T follicular helper cell (primary cell): ENCODE measurements at places on chromosomes 5 and 9.

DNA sequence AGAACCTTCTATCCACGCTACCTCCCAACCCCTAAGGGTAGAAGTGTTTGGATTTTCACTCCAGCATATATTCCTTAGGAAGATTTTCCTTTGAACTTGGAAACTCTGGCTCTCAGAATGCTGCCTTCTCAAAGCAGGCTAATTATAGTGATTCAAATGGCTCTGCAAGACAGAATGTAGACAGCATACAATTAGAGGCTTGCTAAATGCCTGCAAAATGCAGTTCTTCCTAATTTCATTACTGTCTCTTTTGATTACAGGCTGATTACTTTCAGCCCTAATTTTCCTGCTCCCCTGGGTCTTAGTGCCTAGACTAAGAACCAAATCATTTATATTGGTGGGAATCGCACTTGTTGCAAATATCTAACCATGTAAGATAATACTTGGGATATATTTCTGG, 50.8 kb downstream of the ANKDD1B start:
- DNase-seq, result no peak

GRCh38 chr5:2724831-2725230, 26.6 kb downstream of the IRX2 start:
- no peak for DNase-seq

GRCh38 chr9:95120781-95121370, 196.6 kb downstream of the FANCC start:
- no peak for DNase-seq

DNA sequence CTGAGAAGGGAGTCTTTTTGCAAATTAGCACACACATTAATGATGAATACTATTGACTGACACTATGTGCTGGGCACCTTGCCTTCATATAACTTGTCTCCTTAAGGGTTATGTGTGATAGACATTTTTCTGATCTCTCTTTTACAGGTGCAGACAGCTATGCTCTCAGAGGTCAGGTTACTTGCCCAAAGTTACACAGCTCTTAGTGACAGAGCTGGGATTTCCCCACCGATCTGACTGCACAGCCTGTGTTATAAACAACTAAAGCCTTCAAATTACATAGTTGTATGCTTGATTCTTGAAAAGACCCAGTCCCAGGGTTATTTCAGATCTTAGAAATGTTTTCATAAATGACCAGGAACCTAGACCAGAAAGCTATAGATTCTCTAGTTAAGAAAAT, 462.7 kb downstream of the EBF1 start:
- DNase-seq, result no peak

GRCh38 chr5:10339058-10339811, 14.3 kb upstream of the MARCHF6 start:
- DNase-seq, result no peak

DNA sequence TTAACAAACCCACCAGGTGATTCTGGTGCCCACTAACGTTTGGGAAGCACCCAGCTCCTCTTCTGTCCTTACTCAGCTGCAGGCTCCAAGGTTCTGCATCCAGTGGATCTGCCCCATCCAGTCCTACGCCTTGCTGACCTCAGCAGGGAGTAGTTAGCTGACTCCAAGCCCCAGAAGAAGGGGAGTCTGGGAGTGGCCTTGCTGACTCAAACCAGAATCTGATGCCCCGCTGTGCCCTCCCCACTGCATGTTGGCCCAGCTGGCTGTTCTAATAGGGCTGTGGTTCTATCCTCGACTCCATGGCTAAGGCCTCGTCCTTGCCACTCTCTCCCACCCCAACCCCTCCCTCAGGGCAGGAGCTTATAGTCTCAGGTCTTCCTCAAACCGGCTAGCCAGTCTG, 136.3 kb downstream of the TTLL11 start:
- DNase-seq, result no peak

GRCh38 chr5:172679628-172680212, 38.7 kb downstream of the NEURL1B start:
- no peak for DNase-seq

DNA sequence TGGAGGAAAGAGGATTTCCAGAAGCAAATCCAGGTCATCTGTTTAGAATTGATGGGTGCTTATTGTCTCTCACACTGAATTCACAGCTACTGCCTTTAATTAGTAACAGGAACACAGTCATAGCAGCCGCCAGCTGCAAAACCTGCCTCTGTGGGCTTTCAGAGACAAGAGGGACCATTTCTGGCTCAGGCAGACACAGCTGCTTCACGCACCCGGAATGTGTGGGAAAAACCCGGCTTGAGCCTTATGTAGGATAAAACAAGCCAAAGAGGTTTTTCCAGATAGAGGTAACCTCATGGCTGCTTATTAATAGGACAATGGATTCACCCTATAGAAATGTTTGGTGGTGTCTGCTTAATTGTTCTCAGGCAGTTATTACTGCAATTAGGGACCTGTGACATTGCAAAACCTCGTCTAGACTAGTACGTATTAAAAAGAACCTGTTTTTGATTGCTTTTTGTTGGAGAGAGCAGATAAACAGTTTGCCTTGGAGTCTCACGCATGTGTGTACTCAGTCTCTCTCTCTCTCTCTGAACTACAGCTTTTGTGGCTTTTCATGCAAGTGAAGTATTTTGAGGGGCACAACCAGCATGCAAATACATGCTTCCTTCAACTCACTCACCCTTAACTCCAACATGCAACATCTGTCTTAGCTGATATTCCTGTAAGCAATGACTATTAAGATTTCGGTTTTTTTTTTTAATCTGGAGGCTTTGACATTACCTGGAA, 302.7 kb downstream of the PLK2 start:
- no peak for DNase-seq

DNA sequence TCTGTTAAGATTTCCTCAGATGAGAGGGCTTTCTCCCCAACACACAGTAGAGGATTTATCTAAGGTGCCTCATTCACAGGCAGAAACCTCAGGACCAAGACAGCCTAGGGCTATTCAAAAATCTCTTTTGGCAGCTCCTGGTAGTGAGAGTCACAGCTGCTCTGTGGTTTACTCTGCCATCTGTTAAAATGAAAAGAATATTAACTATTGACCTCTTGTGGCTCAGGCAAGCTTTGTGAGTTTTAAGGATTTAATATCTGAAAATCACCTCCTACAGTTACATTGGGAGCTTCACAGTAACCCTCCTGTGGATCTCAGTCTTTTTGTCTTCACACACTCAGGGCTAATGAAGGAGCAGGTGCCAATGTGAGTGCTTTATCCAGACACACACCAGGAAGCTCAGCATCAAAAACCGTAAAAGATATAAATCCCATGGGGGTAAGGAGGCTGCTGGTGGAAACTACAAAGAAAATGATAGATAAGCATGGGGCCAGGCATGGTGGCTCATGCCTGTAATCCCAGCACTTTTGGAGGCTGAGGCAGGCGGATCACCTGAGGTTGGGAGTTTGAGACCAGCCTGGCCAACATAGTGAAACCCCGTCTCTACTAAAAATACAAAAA, 29.7 kb downstream of the PPP1R2B start:
- no peak for DNase-seq

DNA sequence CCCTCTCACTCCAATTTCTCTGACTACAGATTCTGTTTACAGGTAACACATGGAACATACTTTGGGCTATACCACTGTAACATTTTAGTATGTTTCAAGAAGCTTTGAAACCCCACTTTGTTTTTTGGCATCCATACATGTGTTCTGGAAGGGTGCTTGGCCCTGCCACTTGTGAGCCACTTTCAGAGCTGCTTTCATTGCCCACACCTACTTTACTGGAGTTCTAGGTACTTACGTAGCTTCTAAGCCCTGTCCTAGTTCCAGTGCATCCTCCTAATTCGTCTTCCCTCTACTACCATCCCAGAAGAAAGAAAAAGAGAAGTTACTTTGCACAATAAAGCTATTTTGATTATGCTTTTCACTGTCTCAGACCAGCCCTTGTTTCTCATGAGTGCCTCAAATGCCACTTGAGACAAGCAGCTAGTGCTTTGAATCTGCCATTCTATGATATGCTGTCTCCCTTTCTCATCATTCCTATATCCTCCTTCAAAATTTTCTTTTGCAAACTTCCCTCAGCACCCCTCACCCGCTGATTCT, 26.5 kb upstream of the C5orf47 start:
- DNase-seq, result no peak

DNA sequence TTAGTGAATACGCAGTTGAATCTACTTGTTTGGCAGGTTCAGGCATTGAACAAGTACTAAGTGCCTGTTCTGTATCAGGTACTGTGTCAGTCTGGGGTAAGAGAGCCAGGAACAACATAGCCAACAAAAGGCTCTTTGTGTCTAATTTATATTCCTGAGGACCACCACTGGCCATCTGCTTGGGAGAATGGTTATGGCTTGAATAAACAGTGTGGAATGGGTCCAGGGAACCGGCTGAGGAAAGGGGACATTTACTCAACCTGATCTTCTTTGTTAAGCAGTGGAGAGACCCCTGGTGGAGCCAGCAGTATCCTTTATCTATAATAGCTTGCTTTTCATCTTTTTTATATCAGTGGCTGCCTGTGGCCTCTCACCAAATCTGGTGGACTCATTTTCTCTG, 38.6 kb downstream of the EXOSC2 start:
- no peak for DNase-seq

GRCh38 chr9:115653171-115653606, 500.4 kb upstream of the PAPPA start:
- DNase-seq, result no peak

DNA sequence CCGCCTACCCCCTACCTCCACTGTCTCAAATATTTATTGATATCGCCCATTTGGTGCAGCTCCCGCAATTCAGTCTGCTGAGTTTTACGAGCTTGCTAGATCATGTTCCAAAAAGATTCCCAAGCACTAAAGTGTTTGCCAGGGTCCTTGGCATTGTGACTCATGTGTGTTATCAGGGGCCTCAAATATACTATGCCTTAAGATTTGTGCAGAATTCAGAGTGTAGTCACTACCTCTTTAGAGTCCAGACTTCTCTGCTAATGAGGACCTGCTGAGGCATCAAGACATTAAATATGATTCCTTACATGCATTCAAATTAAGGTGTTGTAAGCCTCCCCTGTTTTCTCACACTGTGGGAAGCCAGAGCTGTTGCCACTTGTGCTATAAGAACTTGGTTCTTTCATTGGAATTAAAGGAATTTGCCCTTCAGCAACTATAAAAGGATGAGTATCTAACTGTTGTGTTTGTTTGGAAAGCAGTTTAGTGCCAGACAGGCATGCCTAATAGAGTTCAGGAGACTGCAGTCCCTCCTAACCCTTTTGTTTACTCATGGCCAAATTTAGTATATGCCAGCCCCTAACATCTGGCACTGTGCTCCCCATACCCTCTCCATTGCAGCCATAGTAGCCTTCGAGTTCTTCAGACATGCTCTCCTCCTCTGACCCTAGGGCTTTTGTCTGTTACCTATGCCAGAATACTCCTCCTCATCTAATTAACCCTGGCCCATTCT, 316.4 kb downstream of the NR3C1 start:
- DNase-seq, result no peak

DNA sequence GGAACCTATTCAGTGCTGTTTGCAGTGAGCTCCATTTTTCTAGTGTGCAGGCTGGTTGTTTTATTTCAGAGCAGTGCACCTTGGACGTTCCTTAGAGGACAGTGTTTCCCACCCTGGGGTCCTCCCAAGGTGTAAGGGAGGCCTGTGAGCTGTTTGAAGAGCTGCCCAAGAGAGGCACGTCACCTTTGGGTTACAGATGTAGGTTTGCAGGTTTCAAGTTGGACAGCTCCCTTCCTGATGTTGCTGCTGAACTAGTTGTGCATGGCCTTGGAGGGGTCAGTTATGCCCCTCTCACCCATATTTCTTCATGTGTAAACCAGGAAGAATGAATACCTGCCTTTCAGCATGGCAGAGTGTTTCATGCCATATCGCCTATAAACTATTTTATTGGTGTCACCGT, 34.7 kb upstream of the POMT1 start:
- DNase-seq, result no peak

GRCh38 chr9:107213561-107214028, 69.5 kb upstream of the RAD23B start:
- DNase-seq, result no peak

DNA sequence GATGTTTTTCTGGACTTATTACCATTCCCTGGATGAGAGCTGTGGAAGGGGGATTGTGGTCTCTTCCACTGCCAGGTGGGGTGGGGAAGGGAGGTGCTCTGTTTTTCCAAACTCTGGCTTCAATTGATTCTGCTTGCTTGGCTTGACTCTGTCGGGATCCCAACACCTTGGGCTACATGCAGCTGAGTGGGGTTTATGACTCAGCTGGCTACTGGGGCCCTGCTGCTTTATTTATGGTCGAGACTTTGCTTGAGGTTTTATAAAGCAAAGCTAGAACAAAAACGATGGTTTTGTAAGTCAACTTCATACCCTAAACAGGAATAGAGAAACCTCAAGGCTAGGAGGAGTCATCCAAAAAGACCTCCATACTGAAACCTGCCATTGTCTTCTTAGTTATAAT, 76.3 kb downstream of the AOPEP start:
- DNase-seq, result no peak
